ENCODE measurements at places on chromosomes 13 and 19.
A peak's percentile ranks its signal among the peaks of the same experiment; 100 is the strongest.

- DNase-seq: no peak
These were observed 30.4 kb downstream of the NAXD start for GRCh38 chr13:110645750-110646149.

GRCh38 chr13:25018729-25019115, 77.2 kb upstream of the PABPC3 start:
- no peak for DNase-seq

DNA sequence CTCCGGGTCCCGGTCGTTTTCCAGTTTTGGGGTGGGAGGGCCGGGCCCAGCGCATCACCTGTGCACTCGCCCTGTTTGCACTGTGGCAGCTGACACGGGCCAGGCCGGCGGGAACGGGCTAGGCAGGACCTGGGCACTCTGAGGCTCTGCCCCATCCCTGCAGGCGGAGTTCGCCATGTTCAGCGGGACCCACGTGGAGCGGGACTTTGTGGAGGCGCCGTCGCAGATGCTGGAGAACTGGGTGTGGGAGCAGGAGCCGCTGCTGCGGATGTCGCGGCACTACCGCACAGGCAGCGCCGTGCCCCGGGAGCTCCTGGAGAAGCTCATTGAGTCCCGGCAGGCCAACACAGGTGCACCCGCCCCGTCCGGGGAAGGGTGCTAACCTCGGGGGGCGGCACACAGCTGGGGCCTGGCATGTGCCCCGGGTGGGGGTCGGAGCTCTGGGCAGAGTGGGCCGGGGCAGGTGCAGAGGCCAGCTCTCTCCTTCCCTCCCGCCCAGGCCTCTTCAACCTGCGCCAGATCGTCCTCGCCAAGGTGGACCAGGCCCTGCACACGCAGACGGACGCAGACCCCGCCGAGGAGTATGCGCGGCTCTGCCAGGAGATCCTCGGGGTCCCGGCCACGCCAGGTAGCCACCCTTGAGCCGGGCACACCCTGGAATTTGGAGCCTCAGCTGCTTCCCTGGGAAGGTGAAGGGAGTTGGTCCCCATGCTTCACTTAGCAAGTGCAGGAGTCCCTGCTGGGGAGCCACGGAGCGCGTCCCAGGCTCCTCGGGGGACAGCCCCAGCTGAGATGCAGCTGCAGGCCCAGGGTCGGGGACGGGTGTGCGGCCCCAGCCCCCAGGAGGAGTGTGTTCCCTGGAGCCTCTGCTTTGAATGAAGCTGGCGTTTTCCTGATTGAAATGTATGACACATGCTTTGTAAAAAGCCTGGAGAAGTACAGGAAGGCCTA, 9.3 kb upstream of the ZNF554 start:
- no peak for DNase-seq

DNA sequence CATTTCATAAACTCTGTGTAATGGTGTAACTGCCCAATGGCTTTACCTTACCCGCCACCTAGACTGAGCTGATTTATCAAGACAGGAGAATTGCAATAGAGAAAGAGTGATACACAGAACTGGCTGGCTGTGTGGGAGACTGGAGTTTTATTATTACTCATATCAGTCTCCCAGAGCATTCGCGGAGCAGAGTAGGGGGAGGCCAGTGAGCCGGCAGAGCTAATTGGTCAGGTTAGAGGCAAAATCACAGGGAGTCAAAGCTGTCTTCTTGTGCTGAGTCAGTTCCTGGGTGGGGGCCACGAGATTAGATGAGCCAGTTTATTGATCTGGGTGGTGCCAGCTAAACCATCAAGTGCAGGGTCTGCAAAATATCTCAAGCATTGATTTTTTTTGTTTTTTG, 23.4 kb upstream of the SLITRK1 start:
- no peak for DNase-seq

DNA sequence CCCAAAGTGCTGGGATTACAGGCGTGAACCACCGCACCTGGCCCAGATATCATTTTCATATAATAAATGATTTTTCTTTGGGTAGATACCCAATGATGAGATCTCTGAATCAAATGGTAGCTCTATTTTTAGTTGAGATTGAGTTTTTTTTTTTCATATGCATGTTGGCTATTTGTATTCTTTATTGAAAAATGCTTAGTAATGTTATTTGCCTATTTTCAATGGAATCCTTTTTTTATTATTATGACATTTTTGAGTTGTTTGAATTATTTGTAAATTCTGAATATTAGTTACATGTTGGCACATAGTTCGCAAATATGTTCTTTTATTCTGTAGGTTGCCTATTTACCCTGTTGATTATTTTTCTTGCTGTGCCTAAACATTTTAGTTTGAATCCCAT, 55.8 kb downstream of the ZNF254 start:
- no peak for DNase-seq

GRCh38 chr19:13843104-13843921, 33.6 kb upstream of the NANOS3 start:
- no peak for DNase-seq

- DNase-seq: no peak
These were observed 6.8 kb downstream of the TRAPPC6A start for GRCh38 chr19:45171211-45171623.

DNA sequence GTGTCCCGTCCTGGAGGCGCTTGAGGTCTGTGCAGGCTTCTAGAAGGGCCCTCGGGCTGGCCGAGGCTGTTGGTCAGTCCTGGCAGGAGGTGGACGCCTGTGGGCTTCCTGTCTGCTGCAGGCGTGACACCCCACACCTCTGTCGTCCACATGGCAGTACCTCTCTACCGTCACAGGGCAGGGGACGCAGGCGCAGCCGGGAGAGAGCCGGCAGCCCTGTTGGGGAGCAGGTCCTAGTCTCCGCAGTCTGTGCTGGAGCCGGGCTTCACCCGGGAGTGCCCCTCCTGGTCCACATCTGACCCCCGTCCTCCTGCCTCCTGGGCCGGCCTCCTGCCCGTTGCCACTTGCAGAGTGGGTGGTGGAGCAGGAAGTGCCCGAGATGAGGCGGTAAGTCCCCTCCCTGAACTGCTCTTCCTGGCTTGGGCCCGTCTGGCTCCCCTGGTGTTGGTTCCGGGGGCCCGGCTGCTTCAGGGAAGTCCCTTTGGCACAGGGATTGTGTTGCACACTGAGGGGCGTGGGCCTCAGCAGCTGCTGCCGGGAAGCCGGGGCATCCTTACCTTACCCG, 106.0 kb downstream of the KDM4B start:
- no peak for DNase-seq

DNA sequence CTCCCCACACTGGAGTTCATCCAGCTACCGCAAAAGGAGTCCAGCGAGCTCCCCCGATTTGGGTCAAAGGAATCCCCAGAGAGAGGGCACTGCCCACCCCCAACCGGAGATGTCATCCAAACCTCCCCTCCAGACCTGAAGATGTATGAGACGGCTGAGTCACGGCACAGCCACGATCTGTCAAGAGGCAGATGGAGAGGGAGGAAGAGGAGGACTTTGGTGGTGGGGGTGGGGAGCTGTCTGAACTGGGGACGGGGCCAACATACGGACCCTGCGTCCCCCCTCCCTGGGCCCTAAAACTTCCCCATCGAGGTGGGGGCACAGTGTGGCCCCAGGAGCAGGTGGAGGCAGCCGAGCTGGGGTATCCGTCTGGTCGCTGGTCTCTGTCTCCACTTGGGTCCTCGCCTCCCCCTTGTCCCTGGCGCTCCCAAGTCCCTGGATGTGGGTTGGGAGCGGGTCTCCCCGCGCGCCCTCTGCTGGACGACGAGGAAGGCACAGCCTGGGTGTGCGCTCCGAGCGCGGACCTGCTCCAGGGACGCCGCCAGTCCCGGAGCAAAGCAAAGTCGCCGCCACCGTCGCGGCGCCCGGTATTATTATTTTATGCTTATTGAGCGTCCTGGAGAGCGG, 3.8 kb downstream of the PDE4A start:
- DNase-seq: peak; percentile 53

DNA sequence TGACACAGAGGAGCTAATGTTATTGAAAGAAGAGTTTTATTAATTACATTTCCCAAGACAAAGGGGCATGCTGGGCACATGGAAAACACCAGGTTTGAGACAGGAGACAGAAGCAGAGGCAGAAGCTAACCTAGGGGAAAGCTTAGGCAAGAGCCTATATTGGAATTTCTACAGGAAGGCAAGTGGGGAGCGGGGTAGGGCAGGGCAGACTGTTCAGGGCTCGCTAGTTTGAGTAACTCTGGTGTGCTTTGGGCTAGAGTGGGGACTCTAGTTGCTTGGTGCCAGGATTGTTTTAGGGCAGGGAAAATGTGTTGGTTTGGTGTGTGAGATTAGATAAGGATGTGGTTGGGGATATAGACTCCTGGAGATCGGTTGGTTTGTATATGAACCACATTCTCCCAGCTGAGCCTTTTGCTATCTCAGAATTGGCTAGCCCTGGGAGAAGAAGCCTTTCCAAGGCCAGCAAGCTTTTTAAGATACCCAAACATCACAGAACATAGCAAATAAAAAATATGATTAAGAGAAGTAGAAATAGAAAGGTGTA, 8.4 kb upstream of the UFM1 start:
- DNase-seq: no peak

DNA sequence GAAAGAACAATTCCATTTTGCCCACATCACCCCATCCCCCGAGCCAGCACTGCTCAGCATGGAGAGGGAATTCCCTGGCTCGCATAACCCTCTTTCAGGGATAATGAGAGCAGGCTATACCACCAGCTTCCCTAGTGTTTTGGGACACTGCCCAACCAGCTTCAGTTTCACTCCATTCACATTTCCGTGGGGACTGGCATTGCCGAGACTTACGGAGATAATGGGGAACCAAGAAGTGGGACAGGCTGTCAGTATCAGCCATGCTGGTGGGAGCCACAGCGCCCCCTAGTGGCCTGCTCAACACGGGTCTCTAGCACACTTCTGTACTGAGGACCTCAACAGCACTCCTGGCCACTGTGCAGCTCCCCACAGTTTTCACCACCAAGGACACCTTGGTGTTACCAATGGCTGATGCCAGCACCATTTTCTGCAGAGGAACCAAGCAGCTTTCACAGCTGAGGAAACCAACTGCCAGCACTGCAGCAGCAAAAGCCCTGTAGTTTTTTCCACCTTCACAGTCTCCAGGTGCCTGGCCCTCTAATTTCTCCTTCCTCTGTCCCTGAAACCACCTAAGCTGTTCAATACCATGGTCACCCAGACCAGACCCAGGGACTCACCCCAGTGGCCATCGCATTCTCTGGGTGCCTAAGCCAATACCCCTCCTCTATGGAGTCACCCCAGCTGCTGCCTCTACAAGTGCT, 23.7 kb downstream of the SLC6A16 start:
- DNase-seq: peak; percentile 65

DNA sequence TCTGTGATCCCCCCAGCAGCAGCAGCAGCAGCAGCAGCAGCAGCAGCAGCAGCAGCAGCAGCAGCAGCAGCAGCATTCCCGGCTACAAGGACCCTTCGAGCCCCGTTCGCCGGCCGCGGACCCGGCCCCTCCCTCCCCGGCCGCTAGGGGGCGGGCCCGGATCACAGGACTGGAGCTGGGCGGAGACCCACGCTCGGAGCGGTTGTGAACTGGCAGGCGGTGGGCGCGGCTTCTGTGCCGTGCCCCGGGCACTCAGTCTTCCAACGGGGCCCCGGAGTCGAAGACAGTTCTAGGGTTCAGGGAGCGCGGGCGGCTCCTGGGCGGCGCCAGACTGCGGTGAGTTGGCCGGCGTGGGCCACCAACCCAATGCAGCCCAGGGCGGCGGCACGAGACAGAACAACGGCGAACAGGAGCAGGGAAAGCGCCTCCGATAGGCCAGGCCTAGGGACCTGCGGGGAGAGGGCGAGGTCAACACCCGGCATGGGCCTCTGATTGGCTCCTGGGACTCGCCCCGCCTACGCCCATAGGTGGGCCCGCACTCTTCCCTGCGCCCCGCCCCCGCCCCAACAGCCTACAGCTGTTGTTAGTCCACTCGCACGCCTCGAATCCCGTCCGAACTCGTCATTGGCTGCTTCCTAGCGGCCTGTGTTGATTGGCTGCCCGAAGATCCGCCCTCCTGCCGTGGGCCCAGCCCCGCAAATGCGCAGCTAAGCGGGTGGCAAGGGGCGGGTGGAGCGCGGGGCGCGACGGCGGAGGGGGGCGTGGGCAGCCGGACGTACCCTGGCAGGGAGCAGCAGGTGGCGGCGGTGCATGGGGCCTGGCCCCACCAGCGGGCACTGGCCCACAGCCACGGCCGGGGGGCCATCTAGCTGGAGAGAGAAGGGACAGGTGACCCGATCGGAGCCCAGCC, 1.4 kb upstream of the SIX5 start:
- DNase-seq: peak; percentile 82

- no peak for DNase-seq
These were observed 16.8 kb upstream of the SEMA6B start for GRCh38 chr19:4576016-4576933.

- no peak for DNase-seq
These were observed 18.9 kb downstream of the ESD start for GRCh38 chr13:46778095-46778494.

DNA sequence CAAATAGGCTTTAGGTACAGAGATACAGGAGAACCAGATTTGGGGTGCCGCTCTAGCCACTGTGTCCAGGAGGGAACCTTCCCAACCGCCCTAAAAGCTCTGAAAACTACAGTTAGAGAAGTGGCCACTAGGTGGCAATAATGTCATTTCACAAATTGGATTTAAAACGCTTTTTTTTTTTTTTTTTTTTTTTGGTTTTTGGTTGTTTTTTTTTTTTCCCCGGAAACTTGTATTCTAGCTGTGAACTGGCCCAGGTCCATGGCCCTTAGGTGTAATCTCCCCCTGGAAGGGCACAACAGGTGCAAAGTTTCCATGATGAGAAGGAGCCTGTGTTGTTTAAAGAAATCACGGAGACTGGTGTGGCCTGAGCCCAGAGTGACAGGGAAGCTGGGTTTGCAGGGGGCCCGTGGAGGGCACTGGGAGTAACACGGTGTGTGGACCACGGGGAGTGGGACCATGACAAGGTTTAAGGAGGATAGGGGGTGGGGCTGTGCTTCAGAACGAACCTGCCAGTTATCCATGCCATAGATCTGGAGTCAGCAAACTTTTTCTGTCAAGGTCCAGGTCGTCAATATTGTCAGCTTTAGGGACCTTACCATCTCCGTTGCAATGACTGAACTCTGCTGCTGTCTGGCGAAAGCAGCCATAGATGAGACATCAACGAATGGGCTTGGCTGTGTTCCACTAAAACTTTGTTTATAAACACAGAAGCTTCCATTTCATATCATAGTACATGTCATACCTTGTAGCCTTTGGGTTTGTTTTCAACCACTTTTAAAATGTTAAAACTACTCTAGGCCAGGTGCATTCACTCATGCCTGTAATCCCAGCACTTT, 10.1 kb downstream of the OR1I1 start:
- no peak for DNase-seq

GRCh38 chr19:18777301-18778075, 13.6 kb downstream of the COMP start:
- DNase-seq: no peak

DNA sequence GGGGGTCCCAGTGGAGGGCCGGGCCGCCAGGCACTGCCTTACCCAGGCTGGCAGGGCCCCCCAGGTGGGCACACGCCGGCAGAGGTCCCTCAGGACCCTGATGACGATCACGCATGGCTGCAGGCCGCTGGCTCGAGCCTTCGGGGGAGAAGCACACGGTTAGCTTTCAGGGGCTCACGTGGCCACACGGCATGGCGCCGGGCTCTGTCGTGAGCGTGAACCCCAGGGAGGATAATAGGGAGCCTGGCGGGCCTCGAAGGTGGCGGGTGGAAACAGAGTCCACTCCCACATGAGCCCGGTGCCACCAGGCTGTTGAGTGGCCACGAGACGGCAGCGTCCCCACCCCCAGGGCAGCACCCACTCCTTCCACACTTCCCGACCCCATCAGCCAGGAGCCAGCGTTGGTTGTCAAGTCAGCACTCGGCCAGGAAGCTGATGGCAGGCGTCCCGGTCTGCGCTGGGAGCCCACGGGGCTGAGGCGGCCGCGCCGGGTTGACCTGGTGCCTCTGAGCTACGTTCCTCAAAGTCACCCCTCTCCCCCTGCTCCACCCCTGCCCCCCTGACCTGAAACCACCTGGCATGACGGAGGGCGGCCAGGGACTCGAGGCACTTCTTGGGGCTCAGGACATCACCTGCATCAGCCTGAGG, 24.7 kb upstream of the MATK start:
- no peak for DNase-seq

All from DMS 273 treated with DMSO at 0.1 percent for 48 hours (cell line).